ENCODE measurements at places on chromosomes 3 and 15.

GRCh38 chr3:197234947-197235914, 63.2 kb downstream of the DLG1 start:
- no peak for DNase-seq

GRCh38 chr3:131804565-131805133, 230.2 kb downstream of the CPNE4 start:
- no peak for DNase-seq

GRCh38 chr3:102194760-102195159, 240.1 kb upstream of the ZPLD1 start:
- DNase-seq: no peak

DNA sequence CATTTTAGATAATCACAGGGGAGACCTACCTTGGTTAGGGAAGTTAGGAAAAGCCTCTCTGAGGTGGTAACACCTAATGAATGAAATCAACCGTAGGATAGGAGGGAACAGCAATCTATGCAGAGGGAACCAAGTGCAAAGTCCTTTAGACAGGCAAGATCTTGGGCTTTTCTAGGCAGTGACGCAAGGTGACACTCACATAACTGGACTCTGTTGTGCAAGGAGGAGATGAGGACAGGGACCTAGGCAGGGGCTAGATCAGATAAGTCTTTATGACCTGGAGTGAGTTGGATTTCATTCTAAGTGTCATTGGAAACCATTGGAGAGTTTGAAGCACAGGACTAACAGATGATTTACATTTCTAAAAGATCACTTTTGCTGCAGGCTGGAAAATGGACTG, 4.6 kb upstream of the LMOD3 start:
- DNase-seq: no peak

- no peak for DNase-seq
These were observed 17.4 kb downstream of the GRIP2 start for GRCh38 chr3:14522768-14523167.

- no peak for DNase-seq
These were observed 5.2 kb upstream of the FURIN start for GRCh38 chr15:90862964-90863778.

DNA sequence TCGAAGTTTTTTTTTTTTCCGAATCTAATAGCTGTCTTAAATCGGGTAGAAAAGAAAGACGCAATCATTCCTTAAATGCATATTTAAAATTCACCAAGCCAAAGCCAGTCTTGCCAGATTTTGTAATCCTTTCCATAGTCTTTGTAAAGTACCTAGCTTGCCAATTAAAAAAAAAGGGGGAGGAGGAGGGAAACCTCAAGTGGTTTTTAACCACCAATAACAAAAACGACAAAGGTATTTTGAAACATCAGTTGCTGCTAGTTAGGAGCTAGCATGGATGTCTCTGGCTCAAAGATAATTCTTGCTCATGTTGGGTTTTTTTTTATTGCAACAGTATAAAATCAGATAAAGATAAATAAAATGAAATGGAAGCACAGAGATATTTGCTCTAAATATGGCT, 187.9 kb downstream of the MECOM start:
- no peak for DNase-seq

DNA sequence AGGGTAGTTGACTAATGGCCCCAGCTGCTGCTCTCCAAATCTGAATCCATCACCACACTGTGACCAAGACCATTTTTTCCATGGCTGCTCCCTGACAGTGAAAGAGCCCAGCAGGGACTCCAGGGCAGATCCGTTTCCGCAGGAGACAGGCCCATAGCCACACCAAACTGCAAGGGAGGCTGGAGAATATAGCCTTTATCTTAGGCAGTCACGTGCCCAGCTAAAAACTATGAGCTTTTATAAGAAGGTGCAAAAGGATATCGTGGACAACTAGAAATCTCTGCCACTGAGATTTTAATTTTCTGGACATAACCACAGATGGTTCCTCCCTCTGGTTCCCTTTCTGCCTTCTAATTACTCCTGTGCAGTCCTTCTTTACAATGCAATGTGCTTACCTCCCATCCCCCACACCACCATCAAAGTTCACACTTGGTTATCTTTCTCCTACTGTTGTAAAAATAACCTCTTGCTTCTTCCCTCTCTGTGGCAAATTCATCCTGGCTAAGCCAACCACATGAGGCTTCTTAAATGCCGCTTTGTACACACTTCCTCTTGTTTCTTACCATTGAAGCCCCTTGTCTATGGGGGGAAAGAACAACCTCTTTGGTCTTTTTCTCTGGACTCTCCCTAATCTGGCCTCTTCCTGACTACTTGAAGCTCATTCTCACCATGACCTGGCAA, 233.7 kb downstream of the SHQ1 start:
- DNase-seq: no peak

DNA sequence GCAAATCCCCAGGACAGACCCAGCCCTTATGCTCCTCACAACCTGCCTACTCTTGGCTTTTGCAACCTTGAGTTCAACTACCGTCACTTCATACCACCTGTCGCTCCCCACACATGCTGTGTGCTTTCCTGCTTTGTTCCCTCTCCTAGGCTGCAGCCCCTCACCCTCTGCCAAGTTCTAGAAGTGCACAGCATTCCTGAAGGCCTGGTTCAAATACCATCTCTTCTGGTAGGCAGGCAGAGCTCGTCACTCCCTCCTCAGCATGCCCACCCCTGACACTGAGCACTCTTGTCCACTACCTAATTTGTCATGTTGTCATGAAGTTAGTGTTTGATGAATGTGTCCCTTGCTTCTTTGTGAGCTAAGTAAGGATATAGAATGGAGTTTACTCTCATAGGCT, 129.6 kb downstream of the SEMA6D start:
- no peak for DNase-seq

- no peak for DNase-seq
These were observed 165.1 kb downstream of the NSMCE3 start for GRCh38 chr15:29104566-29104880.

DNA sequence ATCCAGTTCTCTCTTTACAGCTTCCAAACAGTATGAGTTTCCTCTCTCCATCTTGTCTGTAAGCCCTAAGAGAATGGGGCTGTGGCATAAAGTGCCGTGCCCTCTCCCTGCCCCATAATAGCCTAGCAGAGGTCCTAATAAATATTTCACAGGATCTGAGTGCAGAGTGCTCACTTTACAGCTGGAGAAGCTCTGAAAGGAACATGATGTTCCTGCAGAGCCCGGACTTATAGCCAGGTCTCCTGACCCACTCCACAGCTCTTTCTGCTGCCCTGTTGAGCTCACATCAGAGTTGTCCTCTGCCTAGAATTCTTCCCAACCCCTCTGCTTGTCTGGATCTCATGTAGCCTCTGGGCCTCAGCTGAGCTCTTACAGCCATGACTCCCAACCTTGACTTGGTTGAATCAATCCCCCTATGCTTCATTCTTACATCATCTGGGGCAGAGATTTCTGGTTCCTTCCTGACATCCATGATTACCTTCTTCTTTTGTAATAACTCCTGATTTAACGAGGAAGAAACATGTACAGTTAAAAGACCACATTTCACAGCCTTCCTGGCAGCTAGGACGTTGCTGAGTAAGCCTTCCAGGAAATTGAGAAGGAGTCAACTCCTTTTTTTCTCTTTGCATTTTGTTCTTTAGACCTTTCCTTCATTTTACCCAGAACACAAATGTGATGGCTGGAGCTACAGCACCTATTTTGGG, 135.3 kb downstream of the RPLP1 start:
- no peak for DNase-seq

DNA sequence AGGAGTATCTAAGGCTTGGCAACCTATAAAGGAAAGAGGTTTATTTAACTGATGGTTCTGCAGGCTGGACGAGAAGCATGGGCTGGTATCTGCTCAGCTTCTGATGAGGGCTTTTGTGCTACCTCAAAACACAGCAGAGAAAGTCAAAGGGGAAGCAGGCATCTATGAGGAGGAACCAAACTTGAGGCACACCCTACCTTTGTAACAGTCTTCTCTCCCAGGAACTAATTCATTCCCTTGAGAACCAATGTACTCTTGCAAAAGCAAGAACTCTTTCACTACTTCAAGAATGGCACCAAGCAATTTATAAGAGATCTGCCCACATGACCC, 109.0 kb downstream of the CGGBP1 start:
- no peak for DNase-seq

DNA sequence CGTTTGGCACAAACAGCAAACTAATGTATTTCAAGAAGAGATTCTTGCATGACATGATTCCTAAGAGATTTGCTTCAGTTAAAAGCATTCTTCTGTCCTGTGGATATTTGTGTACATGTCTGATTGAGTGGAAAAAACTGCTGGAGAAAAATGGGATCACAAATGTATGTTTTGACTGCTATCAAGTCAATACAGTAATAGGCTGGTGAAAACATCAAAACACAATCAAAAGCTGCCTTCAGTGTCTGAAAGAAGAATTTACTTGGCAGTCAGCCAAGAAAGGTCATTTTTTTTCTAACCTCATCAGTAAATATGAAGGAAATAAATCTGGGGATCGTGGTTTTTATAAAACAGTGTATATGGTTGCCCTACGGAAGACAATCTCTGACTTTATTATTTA, 1214.8 kb downstream of the NSUN3 start:
- DNase-seq: peak; percentile 39

GRCh38 chr3:21786438-21786797, 35.4 kb upstream of the ZNF385D start:
- no peak for DNase-seq

DNA sequence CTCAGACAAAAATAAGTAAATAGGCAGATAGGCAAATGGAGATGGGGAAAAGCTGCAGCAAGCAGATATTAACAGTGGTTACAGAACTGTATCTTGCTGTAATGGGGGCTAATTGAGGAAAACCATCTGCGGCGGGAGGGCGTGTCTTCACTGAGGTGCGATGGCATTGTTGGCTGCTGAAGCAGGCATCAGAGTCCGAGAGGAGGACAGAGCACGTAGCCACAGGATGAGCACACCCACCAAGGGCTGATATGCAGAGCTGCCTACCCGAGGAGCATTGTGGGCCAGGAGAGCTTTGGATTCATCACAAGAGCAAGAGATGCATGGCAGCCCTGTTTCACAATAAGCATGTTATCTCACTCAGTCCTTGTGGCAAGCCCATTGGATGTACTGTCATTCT, 30.4 kb downstream of the CHRNA7 start:
- no peak for DNase-seq

GRCh38 chr15:41809526-41810220, 18.2 kb upstream of the JMJD7 start:
- DNase-seq: no peak

DNA sequence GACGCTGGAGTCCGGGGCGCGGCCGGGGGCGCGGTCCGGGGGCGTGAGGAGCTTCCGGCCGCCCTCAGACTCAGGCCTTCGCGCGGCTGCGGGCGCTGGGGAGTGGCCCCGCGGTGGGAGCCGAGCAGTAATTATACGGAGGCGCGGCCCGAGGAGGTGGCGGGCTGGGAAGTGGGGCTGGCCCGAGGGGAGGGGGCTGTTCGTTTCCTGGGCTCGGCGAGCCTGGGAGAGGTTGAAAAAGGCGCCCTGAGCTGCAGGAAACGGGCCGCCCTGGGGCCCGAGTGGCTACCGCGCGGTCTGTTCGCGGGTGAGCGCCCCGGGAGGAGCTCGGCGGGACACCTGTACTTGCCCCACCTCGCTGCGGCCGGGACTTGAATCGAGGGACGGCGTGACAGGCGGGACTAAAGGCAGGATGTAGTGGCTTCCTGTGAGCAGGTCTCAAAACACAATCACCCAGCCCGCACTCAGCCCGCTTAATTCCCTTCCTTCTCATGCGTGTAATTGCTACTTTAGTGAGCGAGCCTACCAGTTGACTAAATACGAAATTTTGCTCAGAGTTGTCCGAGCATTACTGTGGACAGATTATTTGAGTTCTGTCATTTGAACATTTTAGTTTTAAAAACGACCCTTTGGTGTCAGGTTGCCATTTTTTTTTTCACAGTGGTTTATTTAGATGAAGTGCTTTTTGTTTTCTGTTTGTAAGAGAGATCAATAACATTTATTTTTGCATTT, 860 bp downstream of the RASA2 start:
- no peak for DNase-seq

DNA sequence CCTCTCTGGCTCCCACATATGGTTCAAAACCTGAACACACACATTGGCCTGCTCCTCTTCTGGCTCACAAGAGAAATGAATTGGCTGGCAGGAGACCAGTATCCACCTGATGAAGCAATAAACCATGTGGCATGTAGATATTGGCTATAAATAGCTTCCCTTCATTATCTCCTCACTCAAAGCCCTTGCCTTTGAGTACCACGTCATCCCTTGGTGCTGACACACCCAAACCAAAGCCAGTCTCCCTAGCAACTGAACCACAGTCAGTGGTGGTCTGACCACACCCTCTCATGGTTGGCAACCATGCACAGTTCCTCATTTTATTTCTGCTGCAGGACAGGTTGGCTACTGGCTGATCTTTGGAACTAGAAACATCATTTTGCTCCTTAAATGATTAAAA, 98.8 kb downstream of the ZNF621 start:
- DNase-seq: no peak

DNA sequence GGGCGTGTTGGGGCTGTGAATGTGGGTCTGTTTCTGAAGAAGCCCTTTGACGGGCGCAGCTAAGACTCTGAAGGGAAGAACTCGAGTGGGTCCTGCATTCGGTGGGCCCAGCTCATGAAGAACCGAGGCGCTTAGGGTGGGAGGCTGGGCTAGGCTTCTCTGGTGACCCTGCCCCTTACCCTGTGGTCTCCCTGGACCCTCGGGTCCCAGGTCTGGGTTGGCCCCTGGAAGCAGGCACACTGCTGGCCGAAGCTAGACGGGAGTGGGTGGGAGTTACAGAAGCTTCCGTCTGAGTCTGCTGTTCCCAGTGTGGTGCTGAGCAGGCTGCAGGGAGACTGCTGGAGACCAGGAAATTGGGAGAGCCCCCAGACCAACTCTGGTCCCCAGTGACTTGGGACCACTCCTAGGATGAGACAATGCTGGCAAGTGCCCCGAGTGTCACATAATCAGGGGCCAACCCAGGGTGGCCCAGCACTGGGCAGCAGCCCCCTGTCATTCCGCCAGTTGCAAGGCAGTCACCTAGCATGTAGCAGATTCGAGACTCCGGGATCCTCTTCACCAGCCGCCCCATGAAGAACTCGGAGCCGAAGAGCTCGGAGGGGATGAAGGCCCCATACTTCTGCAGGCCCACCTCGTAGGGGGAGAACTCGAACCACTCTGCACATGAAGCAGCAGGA, 16.7 kb upstream of the EHD4 start:
- DNase-seq: no peak

- DNase-seq: no peak
These were observed 193.7 kb downstream of the OTOL1 start for GRCh38 chr3:161690299-161690620.

DNA sequence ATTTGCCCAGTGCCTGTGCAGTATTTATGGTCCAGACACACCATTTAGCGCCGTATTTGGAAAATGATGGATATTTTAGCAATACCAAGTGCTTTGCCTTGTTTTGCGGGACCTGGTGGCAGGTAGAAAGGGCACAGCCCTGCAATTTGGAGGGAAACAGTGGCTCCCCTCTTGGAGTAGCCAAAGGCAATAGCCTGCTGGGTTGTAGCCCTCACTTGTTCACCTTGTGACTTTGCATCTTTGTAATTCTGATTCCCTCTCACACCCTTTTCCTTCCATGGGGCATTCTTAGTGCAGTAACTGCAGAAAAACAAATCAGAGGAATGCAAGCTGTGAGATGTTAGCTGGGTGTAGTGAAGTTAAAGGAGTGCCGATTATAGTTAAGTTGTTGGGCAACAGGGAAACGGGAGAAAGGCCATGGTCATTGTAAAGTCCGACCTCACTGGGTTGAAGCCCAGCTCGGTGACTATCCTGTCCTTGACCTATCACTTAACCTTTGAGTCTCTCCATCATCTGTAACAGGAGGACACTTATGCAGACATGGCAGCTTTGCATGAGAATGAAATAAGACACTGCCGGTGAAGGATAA, 131.0 kb upstream of the KLHL25 start:
- no peak for DNase-seq
